Left lobe of liver (tissue), 2 donors: ENCODE measurements at places on chromosomes 1 and 21.

DNA sequence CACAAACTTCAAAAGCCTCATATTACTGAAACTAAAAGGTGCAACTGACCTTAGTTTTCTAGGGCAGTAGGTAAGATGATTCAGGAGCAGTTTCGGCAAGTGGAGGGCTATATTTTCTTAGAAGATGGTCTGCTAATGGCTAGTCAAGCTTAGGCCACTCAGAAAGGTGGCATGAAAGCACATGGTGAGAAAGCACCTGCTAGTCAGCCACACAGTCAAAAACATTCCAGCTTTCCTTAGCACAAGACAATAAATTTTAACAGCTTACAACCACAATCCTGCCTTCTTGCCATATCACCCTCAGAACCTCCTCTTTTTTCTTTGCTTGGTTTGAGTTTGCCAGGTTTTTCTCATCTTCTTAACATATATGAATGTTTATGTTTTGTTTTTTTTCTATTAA lies 81.1 kb upstream of the SLFNL1 start:
- no peak for DNase-seq

DNA sequence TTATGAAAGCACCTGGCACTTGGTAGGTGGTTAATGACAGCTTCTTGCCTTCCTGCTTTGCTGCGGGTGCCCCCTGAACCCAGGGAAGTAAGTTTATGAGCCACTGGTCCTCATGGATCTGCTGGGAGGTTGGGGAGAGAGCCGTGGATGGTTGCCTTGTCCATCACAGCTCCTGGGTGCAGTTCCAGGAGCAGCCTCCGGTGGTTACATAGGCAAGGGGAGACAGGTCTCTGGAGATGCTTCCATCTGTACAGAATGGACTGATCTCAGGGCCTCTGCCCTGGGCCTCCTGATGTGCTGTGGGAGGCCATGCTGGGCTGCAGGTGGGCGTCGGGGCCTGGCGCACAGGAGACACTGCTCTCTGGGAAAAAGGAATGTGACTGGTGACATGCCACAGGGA lies 31.6 kb upstream of the ARHGEF10L start:
- no peak for DNase-seq

DNA sequence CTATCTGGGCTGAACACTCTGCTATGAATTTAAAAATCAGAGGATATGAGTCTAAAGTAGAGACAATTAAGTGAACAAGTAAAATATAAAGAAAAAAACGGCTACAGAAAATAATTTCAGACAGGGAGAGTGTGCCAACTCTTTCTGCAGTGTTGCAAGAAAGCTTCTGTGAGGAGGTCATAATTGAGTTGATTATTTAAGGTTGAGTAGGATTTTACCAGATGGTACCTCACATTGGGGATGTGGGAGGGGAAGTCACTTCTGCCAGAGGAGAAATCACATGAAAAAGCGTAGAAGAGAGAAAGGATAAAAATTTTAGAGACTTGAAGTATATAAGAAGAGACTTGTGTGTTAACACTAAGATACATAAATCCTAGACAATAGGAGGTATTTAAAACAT lies 238.0 kb upstream of the NCAM2 start:
- no peak for DNase-seq

- DNase-seq = no peak
Measured at GRCh38 chr1:202131956-202132821, 9.5 kb downstream of the GPR37L1 start.

DNA sequence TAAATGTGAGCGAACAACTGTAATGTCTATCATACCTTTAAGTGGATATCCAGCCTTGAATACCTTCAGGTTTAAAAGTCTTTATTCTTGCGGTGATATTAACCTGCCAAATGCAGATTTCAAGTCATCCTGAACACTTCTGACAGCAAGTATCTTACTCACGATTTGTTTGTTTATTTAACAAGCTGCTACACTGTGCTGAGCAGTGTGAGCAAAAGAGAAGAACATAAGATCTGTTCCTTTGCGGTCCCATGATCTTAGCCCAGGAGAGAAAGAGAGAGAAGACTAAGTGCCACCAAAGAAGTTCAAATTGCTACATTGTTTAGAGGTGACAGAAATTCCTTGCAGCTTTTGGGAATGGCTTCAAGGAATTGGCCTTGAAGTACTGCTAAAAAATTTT lies 9.5 kb upstream of the IL24 start:
- no peak for DNase-seq

- DNase-seq = no peak
Measured at GRCh38 chr1:11337580-11338073, 64.6 kb downstream of the UBIAD1 start.

- no peak for DNase-seq
Measured at GRCh38 chr1:217062586-217062985, 339.4 kb upstream of the ESRRG start.

- DNase-seq = no peak
Measured at GRCh38 chr1:30085811-30086770, 637.3 kb downstream of the MATN1 start.

DNA sequence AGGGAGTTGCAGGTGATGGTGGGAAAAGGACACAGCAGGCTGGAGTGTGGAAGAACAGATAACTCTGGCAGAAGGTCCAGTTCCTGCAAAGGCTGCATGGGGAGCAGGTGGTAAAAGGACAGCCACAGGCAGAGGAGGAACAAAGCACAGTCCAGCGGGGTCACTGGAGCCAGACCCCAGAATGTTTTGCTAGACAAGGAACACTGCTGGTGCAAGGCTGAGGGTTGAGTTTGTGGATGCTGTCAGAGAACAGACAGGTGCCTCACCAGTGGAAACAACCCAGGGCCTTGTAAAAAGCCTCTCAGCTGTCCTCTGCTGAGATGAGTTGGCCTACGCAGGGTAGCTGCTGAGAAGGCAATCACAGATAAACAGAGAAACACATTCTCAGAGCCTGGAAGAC lies 101.7 kb downstream of the SSBP3 start:
- no peak for DNase-seq

DNA sequence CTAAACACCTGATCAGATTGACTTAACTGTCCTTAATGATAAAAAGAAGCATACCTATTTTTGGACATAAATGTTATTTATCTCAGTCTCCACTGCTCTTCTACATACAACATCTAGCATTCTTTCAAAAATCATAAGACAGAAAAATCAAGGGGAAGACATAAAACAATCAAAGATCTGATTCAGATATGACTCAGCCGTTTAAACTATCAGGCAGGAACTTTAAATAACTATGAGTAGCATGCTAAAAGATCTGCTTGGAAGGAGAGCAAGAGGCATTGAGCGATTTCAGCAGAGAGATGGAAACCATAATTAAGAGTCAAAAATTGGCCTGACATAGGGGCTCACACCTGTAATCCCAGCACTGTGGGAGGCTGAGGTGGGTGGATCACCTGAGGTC lies 27.2 kb upstream of the SLC22A15 start:
- no peak for DNase-seq

DNA sequence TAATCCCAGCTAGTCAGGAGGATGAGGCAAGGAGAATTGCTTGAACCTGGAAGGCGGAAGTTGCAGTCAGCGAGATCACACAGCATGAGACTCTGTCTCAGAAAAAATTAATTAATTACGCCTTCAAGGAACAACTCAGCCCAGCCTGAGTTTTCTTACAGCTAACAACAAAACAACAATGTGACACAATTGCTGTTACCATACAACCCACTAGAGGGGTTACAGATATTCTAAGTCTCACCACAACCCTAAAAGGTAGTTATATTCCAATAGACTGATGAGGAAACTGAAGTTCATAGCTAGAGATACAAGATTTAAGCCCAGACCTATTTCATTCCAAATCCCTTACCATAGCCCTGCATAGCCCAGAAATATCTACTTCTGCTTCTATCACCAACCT lies 2.9 kb upstream of the LRRC8C start:
- no peak for DNase-seq

- DNase-seq = no peak
Measured at GRCh38 chr1:112722601-112723510, 7.7 kb upstream of the PPM1J start.

- DNase-seq = no peak
Measured at GRCh38 chr21:44052071-44052829, 40.1 kb downstream of the TRAPPC10 start.

DNA sequence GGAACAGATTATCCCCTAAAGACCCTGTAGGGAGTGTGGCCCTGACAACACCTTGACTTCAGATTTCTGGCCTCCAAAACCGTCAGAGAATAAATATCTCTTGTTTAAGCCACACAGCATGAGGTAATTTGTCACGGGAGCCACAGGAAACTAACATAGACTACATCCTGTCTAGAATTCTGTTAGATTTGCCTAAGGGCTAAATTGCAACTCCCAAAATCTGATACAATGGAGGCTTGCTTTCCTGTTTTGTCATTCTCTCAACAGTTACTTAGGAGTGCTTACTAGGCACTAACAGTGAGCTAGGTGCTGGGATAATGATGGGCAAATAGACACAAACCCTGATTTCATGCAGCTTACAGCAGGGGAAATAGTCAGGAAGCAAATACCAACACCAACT lies 141.6 kb downstream of the MIS18A start:
- DNase-seq = no peak

DNA sequence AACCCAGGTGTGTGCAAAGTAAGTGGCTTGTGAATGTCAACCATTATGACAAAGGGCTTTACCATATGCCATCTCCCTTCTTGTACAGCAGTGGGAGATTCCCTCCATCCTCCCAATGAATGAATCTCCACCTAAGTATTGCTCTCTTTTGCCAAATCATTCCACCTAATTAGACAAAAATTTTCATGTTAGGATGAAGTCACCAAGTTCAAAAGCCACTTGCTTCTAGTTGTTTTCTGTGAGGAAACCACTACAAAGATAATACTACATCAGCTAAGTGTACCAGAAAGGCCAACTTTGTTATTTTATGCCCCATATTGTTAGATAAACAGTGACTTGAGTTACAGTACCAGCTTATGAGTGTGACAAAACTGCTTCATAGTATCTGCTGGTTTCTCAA lies 34.3 kb downstream of the FAM78B start:
- DNase-seq = no peak

- peak; percentile 23 for DNase-seq
Measured at GRCh38 chr1:47687631-47688460, 250.0 kb downstream of the FOXD2 start.

DNA sequence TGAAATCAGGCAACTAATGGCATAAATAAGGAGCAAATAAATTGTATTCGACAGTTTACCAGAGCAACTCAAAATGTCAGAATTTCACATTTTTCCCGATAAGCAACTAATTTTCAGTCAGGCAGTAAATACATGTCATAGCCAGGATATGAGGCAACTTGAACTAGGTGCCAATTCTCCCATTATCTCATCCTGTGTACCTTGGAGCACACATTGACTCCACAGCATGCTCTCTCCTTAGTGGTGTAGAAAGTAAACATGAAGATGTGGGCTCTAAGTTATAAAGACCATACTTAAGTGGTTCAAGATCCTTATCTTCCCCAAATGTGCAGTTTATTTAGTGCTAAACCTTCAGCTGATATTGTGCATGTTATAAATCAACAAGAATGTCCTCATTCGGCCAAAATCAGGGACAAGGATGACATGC lies 197.8 kb downstream of the VAV3 start:
- DNase-seq = no peak

DNA sequence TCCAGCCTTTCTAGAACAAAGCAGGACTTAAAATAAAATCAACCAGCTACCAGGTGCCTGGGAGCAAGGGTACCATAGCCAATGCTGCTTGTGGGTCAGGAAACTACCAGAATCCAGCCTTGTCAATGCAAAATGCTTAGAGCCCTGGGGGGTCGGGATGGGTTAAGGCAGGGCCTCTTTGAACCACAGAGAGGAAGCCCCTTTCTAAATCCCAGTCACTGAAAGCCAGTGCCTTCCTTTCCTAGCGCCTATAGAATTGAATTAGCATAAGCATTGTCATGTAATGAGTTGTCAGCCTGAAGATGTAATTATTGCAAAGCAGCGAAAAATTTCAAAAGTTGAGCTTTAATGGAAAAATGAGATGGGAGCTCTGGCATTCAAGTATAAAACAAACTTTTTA lies 176.6 kb upstream of the DAB1 start:
- DNase-seq = no peak

GRCh38 chr21:28832013-28832714 lies 160.5 kb downstream of the LTN1 start:
- DNase-seq = no peak

- no peak for DNase-seq
Measured at GRCh38 chr1:94319319-94320102, 82.1 kb upstream of the ARHGAP29 start.

DNA sequence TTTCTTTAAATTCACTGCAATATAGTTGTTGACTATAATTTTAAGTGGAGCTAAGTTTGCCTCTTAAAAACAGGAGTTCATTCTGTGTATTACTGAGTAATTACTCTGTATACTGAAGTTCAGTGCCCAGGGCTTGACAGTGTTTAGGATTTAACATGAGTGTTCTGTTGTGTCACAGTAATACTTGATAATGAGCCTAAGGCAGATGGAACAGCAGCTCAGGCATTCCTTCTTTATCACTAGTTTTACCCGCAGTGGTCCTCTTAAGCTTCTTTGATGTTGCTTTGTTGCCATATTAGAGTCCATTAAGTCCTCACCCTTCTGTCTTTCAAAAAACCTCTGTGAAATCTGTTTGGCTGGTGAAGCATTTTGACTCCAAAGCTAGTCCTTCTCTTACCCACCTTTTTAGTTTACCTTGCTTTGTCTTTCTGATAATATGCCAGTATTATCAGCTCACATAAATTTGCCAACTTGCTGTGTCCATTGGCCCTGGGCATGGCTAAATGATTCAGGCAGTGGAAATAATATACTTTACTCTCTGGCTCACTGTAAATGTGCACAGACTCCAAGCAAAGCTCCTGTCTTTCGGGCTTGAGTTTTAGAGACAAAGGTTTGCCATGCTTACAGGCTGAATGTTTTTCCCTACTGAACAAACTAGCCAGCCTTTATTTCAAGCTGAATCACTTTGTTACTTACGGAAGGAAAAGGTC lies 17.7 kb downstream of the HIPK1 start:
- no peak for DNase-seq

DNA sequence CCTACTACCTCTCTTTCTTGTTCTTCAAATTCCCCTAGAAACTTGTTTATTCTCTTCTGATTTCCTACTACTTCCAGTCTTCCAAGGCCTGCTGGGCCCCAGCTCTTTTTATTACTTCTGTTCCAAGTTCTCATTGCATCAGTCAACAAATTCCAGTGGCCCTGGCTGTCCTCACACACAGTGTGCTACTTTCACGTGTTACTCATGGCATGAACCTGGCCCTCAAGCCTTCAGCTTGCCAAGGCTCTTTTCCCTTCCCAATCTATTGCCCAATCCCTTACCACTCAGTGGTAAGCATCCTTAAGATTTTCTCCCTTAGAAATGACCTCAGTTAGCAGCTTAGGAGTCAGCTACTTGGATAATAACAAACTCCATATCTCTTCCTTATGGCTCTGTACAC lies 613.5 kb downstream of the LMO4 start:
- no peak for DNase-seq

GRCh38 chr1:215887627-215888026 lies 320.5 kb downstream of the KCTD3 start:
- no peak for DNase-seq

GRCh38 chr21:16421965-16422364 lies 692.2 kb downstream of the USP25 start:
- DNase-seq = no peak

- DNase-seq = no peak
Measured at GRCh38 chr1:111133866-111134265, 6.0 kb downstream of the DRAM2 start.

GRCh38 chr1:154418923-154419619 lies 13.9 kb downstream of the IL6R start:
- peak; percentile 72 for DNase-seq
